CD4-positive, alpha-beta T cell (primary cell): ENCODE measurements at places on chromosomes 12 and 14.
A peak's percentile ranks its signal among the peaks of the same experiment; 100 is the strongest.

DNA sequence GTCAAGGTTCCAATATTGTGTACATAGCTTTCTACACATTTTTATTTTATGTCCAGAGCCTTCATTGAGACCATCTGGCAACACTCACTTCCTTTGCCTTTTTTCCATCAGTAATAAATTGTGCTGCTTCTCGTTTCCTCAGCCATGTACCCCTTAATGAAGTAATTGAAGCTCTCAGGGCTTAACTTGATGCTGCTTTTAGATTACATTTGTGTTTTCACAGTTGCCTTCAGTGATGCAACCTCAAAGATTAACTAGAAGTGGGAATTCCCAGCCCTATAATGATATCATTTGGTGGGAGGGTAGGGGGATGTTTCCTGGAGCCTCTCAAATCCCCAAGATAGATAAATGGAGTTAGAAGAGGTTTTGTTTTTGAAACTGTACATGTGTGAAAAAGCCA lies 80.2 kb upstream of the KRR1 start:
- no peak for DNase-seq

GRCh38 chr14:66999978-67000377 lies 189.3 kb upstream of the GARIN2 start:
- DNase-seq, result no peak

DNA sequence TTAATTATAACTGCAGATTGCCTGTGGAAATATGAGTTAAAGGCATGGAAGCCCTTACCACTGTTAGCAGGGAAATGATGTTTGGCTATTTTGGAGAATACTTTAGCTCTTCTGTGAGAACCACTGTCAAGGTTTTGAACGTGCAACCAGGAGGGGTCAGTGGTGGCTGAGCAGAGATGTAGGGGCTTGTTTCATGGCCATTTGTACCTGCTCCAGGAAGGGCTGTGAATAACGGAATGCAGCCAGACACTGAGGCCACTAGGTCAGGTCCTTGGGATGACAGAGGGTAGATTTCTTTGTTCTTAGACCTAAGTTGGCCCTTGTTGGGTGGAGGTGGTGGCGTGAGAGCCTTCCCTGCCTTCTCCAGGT lies 8.3 kb downstream of the TRAF3 start:
- DNase-seq, result no peak

- DNase-seq, result no peak
Observed at GRCh38 chr14:104504172-104504735, 75.3 kb upstream of the C14orf180 start.

DNA sequence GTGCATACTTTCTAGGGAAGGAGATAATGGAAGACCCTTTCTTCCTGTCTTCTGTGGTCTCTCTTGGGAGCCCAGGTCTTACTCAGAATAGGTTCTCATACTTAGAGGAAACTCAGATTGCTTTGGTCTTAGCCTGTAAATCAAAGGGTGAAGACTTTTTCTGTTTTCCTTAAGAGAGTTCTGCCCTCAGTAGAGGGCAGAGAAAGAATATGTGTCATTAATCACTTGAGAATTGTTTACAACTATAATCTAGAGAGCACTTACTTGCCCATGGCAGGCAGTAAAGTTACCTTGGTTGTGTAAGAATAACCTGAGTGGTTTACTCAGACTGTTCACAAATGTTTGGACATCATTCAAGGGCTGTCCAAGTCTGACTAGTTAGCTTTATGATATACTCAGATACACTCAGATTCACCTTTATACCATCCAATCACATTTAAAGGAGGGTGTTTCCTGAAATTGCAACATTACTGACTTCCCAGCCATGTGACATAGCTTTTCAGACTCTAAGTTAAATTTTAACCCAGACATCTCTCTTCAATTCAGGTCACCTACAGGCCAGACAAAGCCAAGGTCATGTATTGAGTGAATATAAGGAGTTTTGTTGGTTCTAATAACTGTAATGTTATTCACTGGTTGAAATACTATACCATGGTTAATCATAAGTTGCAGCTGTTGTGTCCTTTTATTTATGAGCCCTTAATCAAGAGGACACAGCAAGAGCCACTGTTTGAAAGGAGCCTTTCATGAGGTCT lies 372.2 kb downstream of the RAD51B start:
- no peak for DNase-seq

- no peak for DNase-seq
Observed at GRCh38 chr12:122871851-122872780, 23.8 kb downstream of the VPS37B start.

DNA sequence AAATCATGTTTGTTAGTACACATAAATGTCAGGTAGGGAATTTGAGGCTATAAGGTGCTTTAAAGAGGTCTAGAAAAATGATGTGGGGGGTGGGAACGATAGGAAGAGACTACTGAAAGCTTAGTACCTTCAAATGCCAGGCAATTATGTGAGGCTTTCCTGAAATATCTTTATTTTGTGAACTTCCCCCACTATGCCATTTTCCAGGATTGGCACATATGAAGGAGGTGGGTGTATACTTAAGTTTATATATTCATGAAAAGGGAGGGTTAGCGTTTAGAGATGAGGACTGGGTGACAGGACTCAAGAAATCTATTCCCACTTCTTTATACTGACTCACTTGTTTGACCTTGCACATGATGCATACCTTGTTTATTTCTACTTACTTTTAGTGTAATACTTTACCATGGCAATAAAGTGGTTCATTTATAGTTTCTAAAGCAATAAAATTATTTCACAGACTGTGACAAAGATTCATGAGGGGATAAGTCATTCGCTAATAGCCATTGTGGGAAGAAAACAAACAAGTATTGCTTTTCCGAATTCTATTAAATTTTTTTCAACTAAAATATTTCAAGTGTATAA lies 77.1 kb downstream of the PLEKHA5 start:
- DNase-seq, result no peak

GRCh38 chr14:89252887-89253532 lies 164.0 kb downstream of the FOXN3 start:
- DNase-seq, result no peak

- peak; percentile 3 for DNase-seq
Observed at GRCh38 chr14:38129705-38130104, 78.0 kb upstream of the SSTR1 start.

DNA sequence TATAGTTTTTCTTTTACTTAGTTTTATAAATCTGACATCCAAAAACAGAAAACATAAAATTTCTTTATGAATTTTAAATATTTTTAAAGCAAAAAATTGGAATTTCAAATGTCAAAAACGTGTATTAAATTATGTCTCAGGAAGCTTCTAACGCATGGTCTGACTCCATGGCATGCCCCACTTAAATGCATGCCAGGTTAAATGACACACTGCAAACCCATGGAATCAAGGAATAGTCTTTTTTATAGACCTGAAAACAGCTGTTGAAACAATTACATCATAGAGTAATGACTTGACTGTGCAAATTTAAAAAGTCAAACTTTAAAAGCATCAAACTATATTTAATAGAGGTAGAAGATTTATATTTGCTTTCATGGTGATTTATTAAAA lies 96.1 kb upstream of the DACT1 start:
- no peak for DNase-seq

DNA sequence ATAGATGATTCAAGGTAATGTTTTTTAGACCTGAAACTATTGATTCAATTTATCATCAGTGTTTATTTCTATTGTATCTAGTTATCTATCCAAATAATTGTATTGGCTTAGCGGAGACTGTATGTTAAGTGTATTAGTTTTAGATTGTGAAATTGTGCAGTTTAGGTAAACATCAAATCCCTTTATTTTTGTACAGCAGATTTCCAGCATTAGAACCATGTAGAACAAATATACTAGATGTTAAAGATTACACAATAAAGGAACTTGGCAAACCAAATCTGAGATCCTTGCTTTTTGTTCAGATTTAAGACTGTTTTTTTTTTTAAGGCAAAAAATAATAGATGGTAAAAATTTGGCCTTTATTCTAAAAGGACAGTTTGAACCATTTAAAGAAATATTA lies 39.3 kb downstream of the PPM1A start:
- no peak for DNase-seq

DNA sequence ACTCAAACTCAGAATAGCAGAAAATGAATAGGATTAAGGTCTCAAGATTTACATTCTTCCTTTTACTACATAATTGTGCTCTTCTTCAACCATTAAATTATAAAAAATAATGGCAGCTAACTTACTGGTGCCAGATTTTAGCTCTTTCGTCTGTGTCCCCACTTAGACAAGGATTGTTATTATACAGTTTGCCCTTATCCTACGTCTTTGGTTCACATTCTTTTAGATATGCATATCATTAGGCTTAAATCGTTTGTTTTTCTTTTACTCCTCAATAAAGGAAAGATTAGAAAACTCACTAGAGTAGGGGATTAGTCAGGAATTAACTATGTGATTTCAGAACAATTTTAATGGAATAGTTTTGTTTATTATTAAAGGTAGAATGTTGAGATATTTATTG lies 129.6 kb upstream of the GARIN2 start:
- DNase-seq, result no peak

GRCh38 chr12:41532072-41532471 lies 344.0 kb downstream of the PDZRN4 start:
- DNase-seq, result no peak

GRCh38 chr12:50750366-50750765 lies 13.5 kb upstream of the ATF1 start:
- no peak for DNase-seq

GRCh38 chr12:108696111-108696995 lies 35.0 kb downstream of the CORO1C start:
- peak; percentile 63 for DNase-seq

- DNase-seq, result no peak
Observed at GRCh38 chr14:89207925-89208328, 209.1 kb downstream of the FOXN3 start.

- no peak for DNase-seq
Observed at GRCh38 chr12:55472264-55472663, 2.3 kb upstream of the OR6C70 start.

- no peak for DNase-seq
Observed at GRCh38 chr14:54975856-54976255, 51.0 kb downstream of the WDHD1 start.

GRCh38 chr14:96349286-96350075 lies 13.7 kb downstream of the ATG2B start:
- no peak for DNase-seq

DNA sequence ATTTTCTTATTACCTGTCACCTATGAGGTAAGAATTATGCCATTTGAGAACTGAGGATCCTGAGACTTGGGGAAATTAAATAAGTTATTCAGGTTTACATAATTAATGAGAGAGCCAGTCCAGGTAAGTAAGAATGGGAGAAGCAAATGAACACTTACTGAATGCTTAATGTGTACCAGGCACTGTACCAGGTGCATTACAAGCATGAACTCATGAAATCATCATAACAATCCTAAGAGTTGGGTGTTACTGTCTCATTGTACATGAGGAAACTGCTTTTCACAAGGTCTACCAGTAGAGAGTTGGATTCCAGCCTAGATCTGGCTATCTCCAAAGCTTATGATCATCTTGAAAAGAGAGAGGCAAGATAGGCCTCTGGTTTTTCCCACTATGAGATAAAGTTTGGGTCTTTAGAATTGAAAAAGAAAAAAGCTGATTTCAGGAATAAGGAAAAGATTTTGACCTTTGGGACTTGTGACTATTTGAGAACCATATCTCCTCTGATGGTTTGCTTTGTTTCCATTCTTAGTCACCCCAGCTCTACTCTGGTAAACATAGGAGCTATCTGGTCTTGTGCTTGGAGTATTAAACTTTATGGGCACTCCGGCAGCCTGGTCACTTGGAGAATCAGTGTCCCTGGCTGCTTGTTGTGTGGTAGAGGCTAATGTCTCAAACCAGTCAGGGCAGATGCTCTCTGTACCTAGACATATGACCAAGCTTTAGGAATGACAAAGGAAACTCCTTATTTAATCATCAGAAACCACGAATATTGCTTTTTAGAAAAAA lies 48.0 kb downstream of the PTHLH start:
- no peak for DNase-seq

- peak; percentile 25 for DNase-seq
Observed at GRCh38 chr12:94263011-94263811, 114.8 kb downstream of the PLXNC1 start.
